ENCODE measurements at places on chromosomes 6 and 20.

DNA sequence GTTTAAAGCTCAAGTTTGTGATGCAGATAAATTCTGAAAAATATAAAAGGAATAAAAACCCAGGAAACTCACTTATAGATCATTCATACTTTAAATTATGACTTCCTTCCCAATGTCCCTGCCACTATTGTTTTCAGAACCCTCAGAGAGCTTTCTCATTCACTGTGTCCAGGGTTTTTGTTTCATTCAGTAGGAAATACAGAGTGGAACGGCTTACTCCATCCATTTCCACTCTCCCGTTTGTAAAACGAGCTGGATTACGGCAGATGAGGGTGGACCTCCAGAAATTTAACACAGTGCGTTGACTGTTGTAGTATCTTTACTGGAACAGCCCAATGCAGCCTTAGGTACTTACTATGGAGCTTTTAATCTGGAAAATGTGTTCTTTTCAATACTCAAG, 23.6 kb downstream of the BPIFA1 start:
- H3K27ac ChIP-seq, result no peak overlapping the region
- no peak overlapping the region for H3K4me3 ChIP-seq
- no peaks in the 10 kb centered on the region for H3K27me3 ChIP-seq
- no peak for DNase-seq
- H3K36me3 ChIP-seq, result no peaks in the 10 kb centered on the region

GRCh38 chr6:20467437-20467836, 65.8 kb downstream of the E2F3 start:
- DNase-seq, result no peak
- H3K27ac ChIP-seq, result no peak overlapping the region
- H3K36me3 ChIP-seq, result no peaks in the 10 kb centered on the region
- no peaks in the 10 kb centered on the region for H3K27me3 ChIP-seq
- H3K4me1 ChIP-seq, result peaks cover 6% of the 10 kb centered on the region

DNA sequence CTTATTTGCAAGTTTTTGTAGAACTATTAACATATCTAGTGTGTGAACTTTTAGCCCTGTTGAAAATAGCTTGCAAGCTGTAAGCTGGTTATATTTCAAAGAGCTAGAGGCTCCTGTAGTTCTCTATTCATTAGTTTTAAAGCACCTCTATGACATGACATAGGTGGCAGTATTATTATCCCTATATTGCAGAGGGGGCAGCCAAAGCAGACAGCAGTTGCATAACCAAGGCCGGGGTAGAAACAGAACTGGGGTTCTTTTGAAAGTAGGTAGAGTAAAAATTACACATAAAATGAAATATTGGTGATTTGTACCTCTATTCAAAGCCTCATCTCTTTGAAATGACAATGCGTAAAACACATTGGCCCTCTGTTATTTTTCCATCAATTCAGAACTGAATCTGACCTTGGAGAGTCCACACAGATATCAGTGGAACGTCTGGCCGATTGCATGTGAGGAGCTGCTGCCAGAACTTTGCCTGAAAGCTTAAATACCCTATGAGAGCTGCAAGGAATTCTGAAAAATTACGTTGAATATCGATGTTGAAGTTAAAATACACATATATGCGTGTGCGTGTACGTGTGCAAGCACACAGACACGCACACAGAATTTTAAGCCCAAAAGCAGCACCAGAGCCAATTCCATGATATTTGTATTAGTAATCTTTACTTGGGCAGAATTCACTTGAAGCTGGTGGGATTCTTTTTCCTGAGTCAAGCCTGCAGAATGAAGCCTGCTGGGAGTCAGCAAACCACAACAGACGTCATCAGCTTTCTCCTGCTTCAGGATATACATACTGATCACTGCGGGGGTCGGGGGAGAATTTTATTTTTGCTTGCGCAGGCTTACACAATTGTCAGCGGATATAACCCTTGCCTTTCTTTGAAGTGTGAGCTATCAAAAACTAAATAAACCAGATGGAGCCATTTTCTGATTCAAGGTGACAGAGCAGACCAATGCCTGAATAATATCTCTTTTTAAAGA, 163.2 kb downstream of the PDE7B start:
- no peak for DNase-seq
- no peaks in the 10 kb centered on the region for H3K36me3 ChIP-seq
- H3K4me3 ChIP-seq, result no peak overlapping the region
- no peaks in the 10 kb centered on the region for H3K4me1 ChIP-seq

- no peaks in the 10 kb centered on the region for H3K36me3 ChIP-seq
- no peaks in the 10 kb centered on the region for H3K27me3 ChIP-seq
- no peak for DNase-seq
- H3K4me1 ChIP-seq, result no peaks in the 10 kb centered on the region
- no peak overlapping the region for H3K4me3 ChIP-seq
Measured at GRCh38 chr6:34546551-34547321, 9.4 kb downstream of the SPDEF start.

DNA sequence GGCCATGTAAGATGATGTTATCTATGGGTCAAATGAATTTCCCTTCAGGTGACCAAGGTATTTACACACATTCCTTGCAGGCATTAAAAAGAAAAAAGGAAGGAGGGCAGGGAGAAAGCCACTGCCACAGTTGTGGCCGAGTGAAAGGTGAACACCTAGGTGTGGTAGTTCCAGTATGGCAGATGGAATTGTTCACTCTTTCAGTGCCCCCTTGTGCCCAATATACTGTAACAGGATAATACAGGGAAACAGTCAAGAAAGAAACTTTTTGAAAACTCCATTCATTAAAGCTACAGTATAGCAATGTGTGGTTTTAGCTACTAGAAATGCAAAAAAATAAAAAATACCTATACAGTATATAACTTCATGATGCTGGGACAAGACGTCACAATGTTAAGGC, 52.1 kb downstream of the BMP2 start:
- no peak for DNase-seq
- H3K4me3 ChIP-seq, result no peak overlapping the region
- no peaks in the 10 kb centered on the region for H3K27me3 ChIP-seq
- no peaks in the 10 kb centered on the region for H3K4me1 ChIP-seq

DNA sequence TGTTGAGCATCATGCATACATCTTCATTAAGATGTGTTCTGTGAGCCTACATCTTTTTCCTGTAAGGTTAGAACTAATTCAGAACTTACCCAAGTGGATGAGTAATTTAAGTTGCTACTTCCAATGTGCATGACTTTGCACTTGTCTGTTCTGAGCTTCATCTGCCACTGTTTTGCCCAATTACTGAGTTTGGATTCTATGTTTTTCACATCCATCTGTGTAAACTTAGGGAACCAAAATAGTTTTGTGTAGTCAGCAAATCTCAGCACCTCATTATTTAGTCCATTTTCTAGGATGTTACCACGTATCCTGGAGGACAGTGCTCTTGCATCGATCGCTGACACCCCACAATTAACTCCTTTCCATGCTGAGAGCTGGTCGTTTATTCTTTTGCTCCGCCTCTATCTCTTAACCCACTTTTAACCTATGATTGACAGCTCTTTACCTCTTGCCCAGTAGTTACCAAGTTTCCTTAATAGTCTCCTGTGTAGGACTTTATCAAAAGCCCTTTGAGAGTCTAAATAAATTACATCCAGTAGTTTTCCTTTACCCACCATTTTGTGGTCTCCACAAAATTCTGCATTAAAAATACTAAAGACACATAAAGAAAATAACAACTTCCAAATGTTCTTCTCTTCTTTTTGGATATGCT, 44.2 kb upstream of the CITED2 start:
- H3K4me3 ChIP-seq, result no peak overlapping the region
- no peaks in the 10 kb centered on the region for H3K4me1 ChIP-seq
- DNase-seq, result no peak
- no peak overlapping the region for H3K27ac ChIP-seq
- no peaks in the 10 kb centered on the region for H3K36me3 ChIP-seq
- H3K27me3 ChIP-seq, result no peaks in the 10 kb centered on the region

GRCh38 chr6:10882657-10883171, 873 bp upstream of the GCM2 start:
- no peak overlapping the region for H3K4me3 ChIP-seq
- no peak for DNase-seq
- H3K4me1 ChIP-seq, result peaks cover 4% of the 10 kb centered on the region
- peaks cover 17% of the 10 kb centered on the region for H3K27me3 ChIP-seq

GRCh38 chr6:227074-227782, 65.1 kb upstream of the DUSP22 start:
- no peak overlapping the region for H3K4me3 ChIP-seq
- no peak overlapping the region for H3K27ac ChIP-seq
- peaks cover 24% of the 10 kb centered on the region for H3K4me1 ChIP-seq
- H3K27me3 ChIP-seq, result no peaks in the 10 kb centered on the region

DNA sequence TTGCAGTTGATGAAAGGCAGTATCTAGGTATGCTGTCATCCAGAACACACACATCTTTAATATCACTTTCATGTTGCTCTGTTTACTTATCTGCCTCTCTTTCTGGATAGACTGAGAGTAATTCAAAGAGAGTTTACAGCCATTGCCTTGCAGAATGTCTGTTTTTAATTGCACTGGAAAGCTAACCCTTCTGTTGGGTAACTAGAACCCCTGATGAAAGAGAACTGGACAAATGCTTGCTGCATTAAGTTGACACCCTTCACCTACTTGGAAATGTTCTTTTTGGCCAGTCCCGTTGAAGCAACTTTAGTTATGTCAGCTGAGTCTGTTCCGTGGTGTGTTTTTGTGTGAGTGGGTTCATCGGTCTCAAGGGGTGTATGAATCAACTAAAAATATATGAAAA, 383.8 kb upstream of the CITED2 start:
- no peaks in the 10 kb centered on the region for H3K36me3 ChIP-seq
- H3K27me3 ChIP-seq, result no peaks in the 10 kb centered on the region

DNA sequence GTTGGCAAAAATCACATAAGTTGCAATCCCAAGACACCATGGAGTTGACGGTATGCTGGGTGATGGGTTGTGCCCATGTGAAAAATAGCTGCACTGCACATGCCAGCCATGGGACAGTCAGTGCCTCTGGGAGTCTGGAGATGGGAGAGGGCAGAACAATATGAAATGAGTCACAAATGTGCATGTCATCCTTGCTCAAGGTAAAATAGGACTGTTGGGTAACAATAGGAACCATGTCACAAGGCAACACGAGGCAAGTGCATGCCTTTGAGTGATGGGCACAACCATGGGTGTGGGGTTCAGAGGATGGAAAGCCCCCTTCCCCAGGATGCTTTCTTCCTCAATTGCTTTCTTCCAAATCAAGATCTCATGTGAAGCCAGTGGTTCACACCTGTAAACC, 70.5 kb upstream of the PIM1 start:
- H3K27me3 ChIP-seq, result no peaks in the 10 kb centered on the region
- H3K27ac ChIP-seq, result no peak overlapping the region
- H3K4me3 ChIP-seq, result no peak overlapping the region
- peaks cover 25% of the 10 kb centered on the region for H3K4me1 ChIP-seq

- H3K4me1 ChIP-seq, result no peaks in the 10 kb centered on the region
- H3K27ac ChIP-seq, result no peak overlapping the region
- no peak overlapping the region for H3K4me3 ChIP-seq
- H3K27me3 ChIP-seq, result no peaks in the 10 kb centered on the region
- DNase-seq, result no peak
Measured at GRCh38 chr6:147001621-147002020, 202.6 kb upstream of the STXBP5 start.

DNA sequence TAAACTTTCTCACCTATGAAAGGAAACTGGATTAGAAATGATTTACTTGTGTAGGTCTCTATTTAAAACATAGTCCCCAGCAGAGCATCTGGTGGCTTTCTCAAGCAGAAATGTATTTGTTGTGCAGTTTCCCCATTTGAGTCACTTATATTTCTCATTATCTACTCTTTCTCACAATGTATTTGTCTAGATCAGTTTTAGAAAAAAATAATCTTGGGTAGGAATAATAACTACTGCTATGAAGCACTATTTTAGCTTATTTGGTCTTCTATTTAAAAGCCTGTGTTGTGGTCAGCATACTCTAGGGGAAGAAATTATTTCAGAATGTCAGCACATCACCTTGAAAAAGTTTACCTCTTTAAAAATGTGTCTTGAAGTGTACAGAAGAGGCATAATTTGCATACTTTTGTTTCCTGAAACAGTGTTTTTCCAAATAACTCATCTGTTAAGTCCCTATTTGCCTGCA, 60.9 kb upstream of the PRL start:
- H3K27me3 ChIP-seq, result no peaks in the 10 kb centered on the region
- H3K4me1 ChIP-seq, result no peaks in the 10 kb centered on the region
- H3K27ac ChIP-seq, result no peak overlapping the region
- no peak overlapping the region for H3K4me3 ChIP-seq
- H3K36me3 ChIP-seq, result no peaks in the 10 kb centered on the region
- no peak for DNase-seq

DNA sequence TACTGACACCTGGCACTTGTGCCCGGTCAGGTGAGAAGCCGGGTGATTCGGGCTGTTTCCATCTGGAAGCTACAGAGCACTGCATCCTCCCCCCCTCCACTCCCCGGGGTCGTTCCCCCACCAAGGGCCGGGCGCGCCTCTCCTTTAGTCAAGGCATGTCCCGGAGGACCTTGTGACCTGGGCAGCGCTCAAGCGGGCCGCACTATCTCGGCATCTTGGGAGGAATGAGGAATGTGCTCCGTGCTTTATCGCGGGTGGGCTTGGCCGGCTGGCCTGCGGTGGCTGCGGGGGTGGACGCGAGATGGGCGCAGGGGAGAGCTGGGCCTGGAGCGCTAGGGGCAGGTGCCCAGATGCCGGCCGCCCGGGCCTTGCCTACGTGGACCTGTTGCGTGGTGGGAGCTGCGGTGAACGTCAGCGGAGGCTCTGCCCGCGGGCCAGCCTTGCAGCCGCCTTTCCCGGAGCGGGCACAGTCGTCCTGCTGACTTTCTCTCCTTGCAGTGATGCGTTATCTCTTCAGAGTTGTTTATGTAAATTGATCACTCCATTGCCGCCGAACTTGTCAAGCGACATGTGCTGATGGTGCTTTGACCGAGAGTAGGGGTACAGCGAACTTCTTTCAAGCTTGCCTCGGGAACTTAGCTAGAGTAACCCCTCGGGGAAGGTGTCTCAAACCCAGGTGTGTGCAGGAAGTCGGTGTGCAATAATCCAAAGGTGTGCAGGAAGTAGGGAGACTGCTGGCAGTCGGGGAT, 1.1 kb downstream of the LRRC1 start:
- peaks cover 21% of the 10 kb centered on the region for H3K4me1 ChIP-seq
- peak overlapping the region; percentile 77 for H3K4me3 ChIP-seq
- peak overlapping the region; percentile 41 for H3K27ac ChIP-seq
- peak; percentile 11 for DNase-seq

DNA sequence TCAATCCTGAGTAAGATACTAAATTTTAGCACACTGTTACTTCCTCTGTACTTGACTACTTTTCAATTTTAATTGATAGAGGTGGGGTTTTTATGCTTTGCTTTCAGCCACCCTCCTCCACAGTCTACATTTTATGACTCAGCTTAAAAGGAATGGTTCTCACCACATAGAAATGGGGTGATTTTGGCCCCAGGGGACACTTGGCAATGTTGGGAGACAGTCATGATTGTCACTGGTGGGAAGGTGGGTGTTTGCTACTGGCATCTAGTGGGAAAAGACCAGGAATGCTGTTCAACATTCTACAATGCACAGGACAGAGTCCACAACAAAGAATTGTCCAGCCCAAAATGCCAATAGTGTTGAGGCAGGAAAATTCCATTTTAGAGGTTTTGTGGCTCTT, 71.3 kb downstream of the PCSK2 start:
- no peak for DNase-seq
- no peak overlapping the region for H3K27ac ChIP-seq
- H3K36me3 ChIP-seq, result no peaks in the 10 kb centered on the region
- no peaks in the 10 kb centered on the region for H3K4me1 ChIP-seq

All from CD4-positive, alpha-beta memory T cell (primary cell).